ENCODE measurements at places on chromosomes 2 and 18.
A peak's percentile ranks its signal among the peaks of the same experiment; 100 is the strongest.

- H3K4me3 ChIP-seq = no peak overlapping the region
- no peaks in the 10 kb centered on the region for H3K4me1 ChIP-seq
- H3K36me3 ChIP-seq = no peaks in the 10 kb centered on the region
- H3K27ac ChIP-seq = no peak overlapping the region
These were observed 45.6 kb upstream of the ODC1 start for GRCh38 chr2:10493634-10494281.

- no peak for DNase-seq
- no peaks in the 10 kb centered on the region for H3K36me3 ChIP-seq
- H3K4me1 ChIP-seq = no peaks in the 10 kb centered on the region
- H3K4me3 ChIP-seq = no peak overlapping the region
These were observed 97.0 kb downstream of the MBP start for GRCh38 chr18:77035380-77036187.

GRCh38 chr2:239246723-239247122, 154.1 kb downstream of the HDAC4 start:
- peak overlapping the region; percentile 3 for H3K4me3 ChIP-seq
- H3K27me3 ChIP-seq = no peaks in the 10 kb centered on the region
- H3K36me3 ChIP-seq = no peaks in the 10 kb centered on the region
- no peak for DNase-seq

GRCh38 chr2:20415511-20415918, 31.4 kb upstream of the RHOB start:
- DNase-seq = no peak
- H3K27ac ChIP-seq = no peak overlapping the region
- H3K27me3 ChIP-seq = no peaks in the 10 kb centered on the region
- H3K4me3 ChIP-seq = no peak overlapping the region
- no peaks in the 10 kb centered on the region for H3K36me3 ChIP-seq
- H3K4me1 ChIP-seq = no peaks in the 10 kb centered on the region

GRCh38 chr2:173077506-173078177, 2.0 kb downstream of the MAP3K20 start:
- no peak for DNase-seq
- H3K4me1 ChIP-seq = no peaks in the 10 kb centered on the region
- no peak overlapping the region for H3K4me3 ChIP-seq
- no peak overlapping the region for H3K27ac ChIP-seq
- no peaks in the 10 kb centered on the region for H3K36me3 ChIP-seq

DNA sequence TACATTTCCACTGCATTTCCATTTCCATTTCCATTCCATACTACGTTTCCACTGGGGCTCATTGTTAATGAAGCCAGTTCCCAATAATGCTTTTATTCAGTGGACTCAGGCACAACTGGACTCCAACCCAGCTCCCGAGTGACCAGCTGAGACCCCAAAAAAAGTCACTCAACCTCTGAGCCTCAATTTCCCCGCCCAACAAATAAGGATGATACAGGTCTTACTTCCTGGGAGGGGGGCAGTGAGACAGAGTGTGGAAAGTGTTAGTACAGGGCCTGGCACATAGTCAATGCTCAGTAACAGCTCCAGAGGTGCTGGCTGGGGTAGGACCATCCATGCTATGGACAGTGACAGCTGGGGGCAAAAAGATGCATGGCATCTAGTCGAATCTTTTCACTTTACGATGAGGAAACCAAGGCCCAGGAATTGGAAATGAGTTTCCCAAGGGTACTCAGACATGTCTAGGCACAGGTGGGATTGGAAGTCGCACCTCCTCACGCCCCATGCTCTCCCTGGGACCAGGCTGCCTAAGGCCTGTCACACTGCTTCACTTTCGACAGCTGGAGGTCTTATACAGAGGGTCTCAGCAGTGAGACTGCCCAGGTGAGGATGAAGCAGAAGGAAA, 226.5 kb downstream of the ANAPC1 start:
- H3K36me3 ChIP-seq = no peaks in the 10 kb centered on the region
- H3K27ac ChIP-seq = no peak overlapping the region
- H3K27me3 ChIP-seq = no peaks in the 10 kb centered on the region
- no peak for DNase-seq
- no peak overlapping the region for H3K4me3 ChIP-seq

GRCh38 chr2:229660951-229661350, 53.4 kb downstream of the DNER start:
- no peaks in the 10 kb centered on the region for H3K36me3 ChIP-seq
- H3K27ac ChIP-seq = no peak overlapping the region
- no peak for DNase-seq
- no peaks in the 10 kb centered on the region for H3K4me1 ChIP-seq

- H3K4me1 ChIP-seq = peaks cover 4% of the 10 kb centered on the region
- H3K4me3 ChIP-seq = no peak overlapping the region
- no peak for DNase-seq
These were observed 5.5 kb downstream of the DGKD start for GRCh38 chr2:233359823-233360222.

DNA sequence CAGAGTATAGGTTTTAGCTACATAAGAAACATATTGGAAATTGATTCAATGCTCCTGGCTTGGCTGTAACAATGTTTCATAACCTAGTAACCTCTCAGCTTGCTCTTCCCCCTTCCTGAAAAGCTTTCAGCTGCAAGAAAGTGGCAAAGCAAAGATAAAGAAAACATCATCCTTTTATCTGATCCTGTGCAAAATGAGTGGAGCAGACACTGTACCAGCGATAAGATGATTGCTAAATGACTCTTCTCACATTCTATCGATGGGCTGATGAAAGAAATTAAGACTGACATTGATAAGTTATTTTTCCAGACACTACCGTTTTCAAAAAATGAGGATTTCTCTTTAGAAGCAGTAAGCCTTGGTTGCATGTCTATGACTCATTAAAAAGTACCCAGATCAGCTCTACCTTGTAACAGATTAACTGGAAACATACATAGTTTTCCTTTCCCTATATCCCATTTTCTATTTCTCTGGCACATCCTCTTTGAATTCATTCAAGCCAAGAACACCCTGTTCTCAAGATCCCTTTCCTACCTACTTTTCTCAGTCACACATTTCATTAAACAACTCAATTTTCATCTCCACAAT, 87.1 kb upstream of the LYPD1 start:
- no peaks in the 10 kb centered on the region for H3K27me3 ChIP-seq
- no peak for DNase-seq

GRCh38 chr2:221451862-221452788, 120.0 kb downstream of the EPHA4 start:
- H3K27ac ChIP-seq = no peak overlapping the region
- H3K27me3 ChIP-seq = no peaks in the 10 kb centered on the region
- no peaks in the 10 kb centered on the region for H3K4me1 ChIP-seq

- DNase-seq = no peak
- no peak overlapping the region for H3K27ac ChIP-seq
- peak overlapping the region; percentile 25 for H3K4me3 ChIP-seq
These were observed 5.5 kb upstream of the LIMS2 start for GRCh38 chr2:127680706-127681287.

DNA sequence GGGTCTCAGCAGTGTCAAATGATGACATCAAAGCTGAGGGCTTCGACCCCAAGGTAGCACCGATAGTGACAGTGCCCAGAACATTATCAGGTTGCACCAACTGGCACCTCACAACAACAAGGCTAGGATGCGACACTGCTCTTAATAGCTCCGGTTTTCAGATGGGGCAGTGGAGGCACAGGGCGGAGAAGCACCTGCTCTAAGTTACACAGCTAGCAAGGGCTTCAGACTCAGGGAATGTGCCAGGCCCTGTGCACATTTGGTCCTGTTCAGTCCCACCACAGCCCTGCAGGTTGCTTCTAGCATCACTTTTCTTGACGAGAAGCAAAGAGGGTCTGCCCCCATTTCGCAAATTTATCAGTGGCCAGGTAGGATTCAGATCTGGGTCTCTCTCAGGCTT, 74.1 kb downstream of the DGKD start:
- H3K27ac ChIP-seq = no peak overlapping the region
- H3K4me1 ChIP-seq = no peaks in the 10 kb centered on the region
- no peaks in the 10 kb centered on the region for H3K27me3 ChIP-seq
- H3K36me3 ChIP-seq = no peaks in the 10 kb centered on the region

GRCh38 chr2:11030909-11031308, 119.2 kb downstream of the KCNF1 start:
- H3K36me3 ChIP-seq = no peaks in the 10 kb centered on the region
- no peak for DNase-seq
- H3K4me3 ChIP-seq = no peak overlapping the region
- no peaks in the 10 kb centered on the region for H3K27me3 ChIP-seq

DNA sequence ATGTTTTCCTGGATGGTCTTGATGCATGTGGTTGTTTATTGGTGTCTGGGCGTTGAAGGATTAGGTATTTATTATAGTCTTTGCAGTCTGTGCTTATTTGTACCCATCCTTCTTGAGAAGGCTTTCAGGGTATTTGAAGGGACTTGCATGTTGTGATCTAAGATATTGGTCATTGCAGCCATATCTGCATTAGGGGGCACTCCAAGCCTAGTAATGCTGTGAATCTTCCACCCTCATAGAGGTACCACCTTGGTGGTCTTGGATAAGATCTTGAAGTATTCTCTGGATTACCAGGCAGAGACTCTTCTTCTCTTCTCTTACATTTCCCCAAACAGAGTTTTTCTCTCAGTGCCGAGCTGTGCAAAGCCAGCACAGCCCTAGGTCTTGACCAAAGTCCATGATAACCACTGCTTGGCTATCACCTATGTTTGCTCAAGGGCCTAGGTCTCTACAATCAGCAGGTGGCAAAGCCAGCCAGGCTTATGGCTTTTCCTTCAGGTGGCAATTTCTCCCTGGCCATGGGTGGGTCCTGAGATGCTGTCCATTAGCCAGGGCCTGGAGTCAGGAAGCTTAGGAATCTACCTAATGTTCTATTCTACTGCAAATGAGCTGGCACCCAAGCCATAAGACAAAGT, 15.4 kb upstream of the PPP1R1C start:
- no peak overlapping the region for H3K27ac ChIP-seq
- H3K4me1 ChIP-seq = no peaks in the 10 kb centered on the region
- H3K36me3 ChIP-seq = no peaks in the 10 kb centered on the region

DNA sequence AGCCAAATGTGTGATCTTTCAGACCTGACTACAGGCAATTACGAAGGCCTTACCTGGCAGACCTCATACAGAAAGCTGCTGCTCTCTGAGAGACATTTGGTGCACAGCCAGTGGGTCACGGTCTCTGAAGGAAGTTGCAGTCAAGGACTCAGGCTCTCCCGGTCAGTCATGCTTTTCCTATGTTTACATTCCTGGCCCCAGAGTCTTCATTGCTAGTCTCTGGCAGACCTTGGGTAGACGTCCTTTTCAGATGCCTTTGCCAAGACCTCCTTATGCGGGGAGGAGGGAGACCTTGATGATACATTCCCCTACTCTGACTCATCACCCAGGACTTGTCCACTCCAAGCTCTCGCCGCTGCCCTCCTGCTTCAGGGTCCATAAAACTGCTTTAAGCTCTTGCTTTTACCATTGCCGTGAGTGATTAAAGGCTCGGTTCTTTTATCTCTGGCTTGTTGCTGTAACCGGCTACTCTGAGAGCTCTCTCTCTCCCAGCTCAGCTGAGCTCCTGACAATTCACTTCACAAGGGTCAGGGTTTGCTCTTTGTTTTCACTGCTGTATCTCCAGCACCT, 62.0 kb upstream of the SLC35F5 start:
- peak; percentile 83 for DNase-seq
- H3K4me1 ChIP-seq = no peaks in the 10 kb centered on the region
- no peak overlapping the region for H3K4me3 ChIP-seq

- DNase-seq = peak; percentile 64
- no peak overlapping the region for H3K27ac ChIP-seq
- no peaks in the 10 kb centered on the region for H3K36me3 ChIP-seq
- no peaks in the 10 kb centered on the region for H3K27me3 ChIP-seq
These were observed 676 bp downstream of the KLHL23 start for GRCh38 chr2:169734169-169734847.

DNA sequence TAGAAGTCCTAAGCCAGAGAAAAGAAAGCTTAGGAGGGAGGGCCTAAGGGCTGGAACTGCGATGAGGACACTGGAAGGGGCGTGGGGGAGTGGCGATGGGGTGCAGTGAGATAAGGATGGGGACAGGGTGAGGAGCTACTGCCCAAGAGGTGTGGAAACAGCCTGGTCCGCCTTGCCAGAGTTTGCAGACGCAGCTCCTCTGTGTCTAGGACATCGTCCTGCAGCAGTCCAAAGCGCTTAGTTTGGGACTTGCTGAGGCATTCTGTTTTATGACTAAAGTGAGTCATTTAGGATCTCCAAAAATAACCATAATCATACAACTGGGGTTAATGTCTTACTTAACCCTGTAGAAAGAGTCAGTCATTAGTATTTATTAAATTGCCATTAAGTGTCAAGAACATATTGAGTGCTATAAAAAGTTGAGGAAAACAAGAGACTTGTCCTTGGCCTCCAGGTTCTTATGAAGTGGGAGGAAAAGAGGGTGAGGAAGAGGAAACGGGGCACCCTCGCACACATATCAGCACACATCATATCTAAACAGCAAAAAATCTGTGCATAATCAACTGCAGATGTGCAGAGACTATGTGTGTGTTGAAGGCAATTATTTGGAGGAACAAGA, 74.8 kb downstream of the CDK15 start:
- peak; percentile 95 for DNase-seq
- H3K4me3 ChIP-seq = no peak overlapping the region
- no peaks in the 10 kb centered on the region for H3K27me3 ChIP-seq
- H3K36me3 ChIP-seq = no peaks in the 10 kb centered on the region

GRCh38 chr2:188117706-188118105, 174.0 kb upstream of the GULP1 start:
- no peak overlapping the region for H3K4me3 ChIP-seq
- no peak overlapping the region for H3K27ac ChIP-seq
- no peaks in the 10 kb centered on the region for H3K36me3 ChIP-seq

GRCh38 chr2:219072741-219073250, 12.1 kb upstream of the IHH start:
- no peak overlapping the region for H3K4me3 ChIP-seq
- H3K4me1 ChIP-seq = no peaks in the 10 kb centered on the region
- H3K27me3 ChIP-seq = no peaks in the 10 kb centered on the region
- DNase-seq = no peak
- peaks cover 2% of the 10 kb centered on the region for H3K36me3 ChIP-seq

DNA sequence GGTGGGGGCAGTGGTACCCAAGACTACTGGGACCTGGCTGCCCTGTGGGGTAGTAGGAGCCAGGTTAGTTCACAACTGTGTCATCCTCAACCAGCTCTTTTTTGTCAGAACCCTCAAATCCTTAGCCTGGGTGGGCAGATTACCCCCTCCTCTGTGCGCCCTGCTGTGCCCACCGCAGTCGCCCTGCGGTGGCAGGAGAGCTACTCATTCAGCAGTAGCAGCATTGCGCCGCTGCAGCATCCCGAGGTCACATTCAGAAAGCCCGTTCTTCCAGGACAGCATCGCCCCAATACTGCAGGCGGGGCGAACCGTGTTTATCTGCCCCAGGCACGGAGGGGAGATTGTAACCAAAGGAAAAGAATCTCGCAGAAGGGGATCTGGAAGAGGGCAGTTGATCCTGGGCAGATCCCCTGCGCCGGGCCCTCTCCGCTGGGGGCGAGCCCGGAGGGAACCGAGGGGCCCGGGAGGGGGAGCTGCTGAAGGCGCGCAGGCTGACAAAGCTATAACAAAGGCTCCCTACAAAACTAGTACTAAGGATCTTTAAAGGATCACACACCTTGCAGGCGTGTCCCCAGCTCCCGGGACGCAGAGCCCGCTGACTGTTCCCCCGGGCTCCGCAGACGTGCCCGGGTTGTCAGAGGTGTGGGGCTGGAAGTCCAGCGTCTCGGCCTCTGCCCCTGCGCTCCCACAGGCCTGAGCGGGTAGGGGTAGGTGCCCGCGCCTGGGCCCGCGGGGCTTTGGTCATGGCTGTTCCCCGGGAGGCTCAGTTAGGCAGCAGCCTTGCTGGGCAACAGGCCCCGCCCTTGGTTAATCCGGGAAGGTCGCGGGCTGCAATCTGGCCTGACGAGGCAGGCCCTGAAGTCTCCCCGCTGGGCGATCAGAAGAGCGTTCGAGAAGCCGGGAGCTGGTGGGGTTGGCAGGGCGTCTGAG, 13.2 kb downstream of the POU3F3 start:
- peak; percentile 58 for DNase-seq
- peaks cover 65% of the 10 kb centered on the region for H3K27me3 ChIP-seq
- H3K27ac ChIP-seq = peak overlapping the region; percentile 94
- H3K4me1 ChIP-seq = no peaks in the 10 kb centered on the region
